ENCODE measurements at places on chromosomes 13 and 19.

- no peak for DNase-seq
Observed at GRCh38 chr19:36330216-36330615, 48.8 kb downstream of the ZFP14 start.

DNA sequence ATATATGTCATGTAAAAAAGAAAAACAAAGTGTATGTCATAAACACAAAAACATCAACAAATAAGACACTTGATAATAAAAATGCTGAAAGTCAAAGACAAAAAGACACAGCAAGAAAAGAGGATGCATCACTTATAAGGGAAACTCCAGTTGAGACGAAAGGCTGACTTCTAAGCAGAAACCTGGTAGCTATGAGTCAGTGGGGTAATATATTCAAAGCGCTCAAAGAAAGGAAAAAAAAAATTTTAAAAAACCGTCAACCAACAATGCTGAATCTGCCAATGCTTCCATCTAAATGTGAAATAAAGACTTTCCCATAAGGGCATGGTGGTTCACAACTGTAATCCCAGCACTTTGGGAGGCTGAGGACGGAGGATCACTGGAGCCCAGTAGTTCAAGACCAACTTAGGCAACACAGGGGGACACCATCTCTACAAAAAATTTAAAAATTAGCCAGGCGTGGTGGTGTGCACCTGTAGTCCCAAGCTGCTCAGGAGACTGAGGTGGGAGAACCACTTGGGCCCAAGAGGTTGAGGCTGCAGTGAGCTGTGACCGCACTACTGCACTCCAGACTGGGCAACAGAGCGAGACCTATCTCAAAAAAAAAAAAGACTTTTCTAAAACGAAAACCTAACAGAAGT lies 24.0 kb downstream of the USP12 start:
- no peak for DNase-seq

DNA sequence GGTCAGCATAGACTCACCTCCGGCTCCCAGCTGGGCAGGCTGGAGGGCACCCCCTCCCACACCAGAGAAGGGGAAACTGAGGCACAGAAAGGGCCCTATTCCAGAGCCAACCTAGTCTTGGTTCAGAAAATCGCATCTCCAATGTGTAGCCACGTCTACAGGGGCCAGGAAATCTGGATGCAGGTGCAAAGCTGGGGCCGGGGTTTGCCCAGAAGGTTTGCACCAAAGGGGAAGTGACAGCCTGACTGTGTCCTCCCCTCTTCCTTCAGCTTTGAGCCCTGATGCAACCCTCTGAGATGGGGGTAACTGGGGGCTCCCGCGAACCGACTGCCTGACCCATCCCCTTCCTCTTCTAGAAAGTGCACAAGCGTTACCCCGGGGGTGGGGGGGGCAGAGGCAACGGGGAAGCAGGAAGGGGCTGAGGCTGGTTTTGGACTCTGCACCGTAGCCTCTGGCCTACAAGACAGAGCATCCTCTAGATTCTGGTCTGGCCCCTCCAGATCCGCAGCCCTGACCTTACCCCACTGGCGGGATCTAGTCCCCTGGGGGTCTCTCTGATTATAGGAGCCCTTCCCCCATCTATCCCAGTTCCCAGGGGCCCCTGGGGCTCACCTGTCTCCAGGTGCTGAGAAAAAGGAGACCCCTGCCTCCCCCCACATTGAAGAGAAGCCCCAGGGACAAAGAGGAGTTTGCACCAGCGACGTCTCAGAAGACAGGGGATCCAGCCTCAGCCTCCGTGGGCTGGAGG lies 1.1 kb upstream of the ONECUT3 start:
- no peak for DNase-seq

- no peak for DNase-seq
Observed at GRCh38 chr19:6354098-6354674, 7.1 kb upstream of the CLPP start.

DNA sequence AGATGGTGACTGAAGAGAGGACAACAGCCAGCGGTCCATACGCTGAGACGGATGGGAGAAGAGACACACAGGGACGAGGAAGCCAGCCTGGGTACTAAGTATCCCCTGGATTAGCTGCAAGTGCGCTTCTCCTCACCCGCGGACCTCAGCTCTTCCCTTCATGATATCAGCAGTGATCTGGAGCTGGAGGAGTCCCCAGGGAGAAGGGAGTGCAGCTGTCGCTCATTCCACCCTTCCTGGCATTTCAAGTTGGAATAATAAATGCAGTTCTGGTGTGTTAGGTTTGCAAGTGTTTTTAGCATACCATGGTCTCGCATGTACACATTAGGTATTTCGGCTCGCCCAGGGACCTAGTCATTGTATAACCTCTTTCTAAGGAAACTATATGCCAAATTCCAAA lies 88.5 kb upstream of the C1QTNF9B start:
- DNase-seq, result no peak

GRCh38 chr13:48646791-48647190 lies 6.9 kb upstream of the CYSLTR2 start:
- no peak for DNase-seq

DNA sequence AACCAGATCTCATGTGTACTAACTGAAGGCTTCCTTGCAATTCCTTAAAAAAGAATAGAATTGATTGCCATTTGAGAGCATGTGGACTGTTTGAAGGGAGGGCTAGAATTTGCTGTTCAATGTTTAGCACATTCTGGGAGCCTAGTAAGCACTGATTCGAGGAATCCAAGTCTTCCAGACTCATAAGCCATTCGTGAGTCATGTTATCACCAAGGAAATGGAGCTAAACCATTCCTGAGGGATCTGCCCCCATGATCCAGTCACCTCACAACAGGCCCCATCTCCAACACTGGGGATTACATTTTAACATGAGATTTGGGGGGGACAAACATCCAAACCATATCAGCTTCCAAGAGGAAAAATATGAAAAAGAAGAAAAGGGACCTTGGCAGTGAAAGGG lies 276.4 kb downstream of the KCNRG start:
- no peak for DNase-seq

DNA sequence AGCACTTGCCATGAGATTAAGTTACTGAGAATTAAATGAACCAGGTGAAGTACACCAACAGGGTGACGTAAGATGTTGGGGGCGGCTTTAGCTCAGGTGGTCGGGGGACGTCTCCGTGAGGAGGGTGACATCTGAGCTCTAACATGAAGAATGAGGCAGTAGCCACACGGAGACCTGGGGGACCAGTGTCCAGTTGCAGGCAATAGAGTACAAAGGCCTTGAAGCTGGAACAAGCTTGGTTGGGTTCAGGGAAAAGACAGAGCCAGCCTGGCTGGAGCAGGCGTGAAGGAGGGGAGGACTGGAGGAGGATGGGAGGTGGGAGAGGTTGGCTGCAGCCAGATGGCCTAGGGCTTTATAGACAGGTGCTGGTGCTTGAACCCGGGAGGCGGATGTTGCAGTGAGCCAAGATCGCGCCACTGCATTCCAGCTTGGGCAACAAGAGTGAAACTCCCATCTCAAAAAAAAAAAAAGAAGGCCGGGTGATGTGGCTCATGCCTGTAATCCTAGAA lies 1.6 kb downstream of the SPINT2 start:
- DNase-seq, result no peak

GRCh38 chr19:54430306-54431254 lies 15.3 kb downstream of the TTYH1 start:
- no peak for DNase-seq

- DNase-seq, result no peak
Observed at GRCh38 chr19:39590265-39590664, 12.1 kb upstream of the LGALS13 start.

- DNase-seq, result peak; percentile 43
Observed at GRCh38 chr13:30466358-30466714, 600 bp upstream of the HMGB1 start.

- no peak for DNase-seq
Observed at GRCh38 chr19:46659151-46660007, 1.6 kb downstream of the DACT3 start.

DNA sequence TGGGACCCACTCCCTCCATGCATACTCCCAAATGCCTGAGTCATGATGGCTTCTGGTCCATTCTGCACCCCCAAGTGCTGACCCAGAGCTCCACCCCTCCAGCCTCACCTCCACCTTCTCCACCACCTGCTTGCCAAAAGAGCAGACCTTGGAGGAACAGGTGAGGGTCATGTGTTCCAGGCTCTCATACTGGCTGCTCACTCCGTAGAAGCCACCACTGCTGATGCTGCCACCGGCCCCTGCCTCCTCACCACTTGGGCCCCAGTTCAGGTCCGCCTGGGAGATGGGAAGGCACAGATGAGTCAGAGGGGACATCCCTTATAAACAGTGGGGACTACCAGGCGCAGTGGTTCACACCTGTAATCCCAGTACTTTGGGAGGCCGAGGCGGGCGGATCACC lies 7.9 kb downstream of the CD37 start:
- DNase-seq, result no peak

DNA sequence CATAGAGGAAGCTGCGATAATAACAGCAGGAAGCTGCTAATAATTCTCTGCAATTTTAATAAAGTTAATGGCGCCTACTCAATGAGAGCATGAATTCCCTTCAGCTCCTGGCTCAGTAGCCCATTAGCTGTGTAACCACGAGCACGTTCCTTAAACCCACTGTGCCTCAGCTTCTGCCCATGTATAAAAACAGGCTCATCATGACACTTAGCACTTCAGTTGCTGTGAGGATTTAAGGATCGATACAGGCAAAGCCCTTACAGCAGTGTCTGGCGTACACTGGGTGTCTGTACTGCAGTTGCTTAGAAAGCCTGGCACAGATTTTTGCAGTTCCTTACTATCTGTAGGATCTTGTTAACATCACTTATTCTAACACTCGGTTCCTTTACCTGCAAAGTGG lies 673.4 kb upstream of the ARGLU1 start:
- DNase-seq, result no peak
